ENCODE measurements at places on chromosomes 6 and 20.

- DNase-seq: no peak
Observed at GRCh38 chr20:2708073-2708415, 15.5 kb downstream of the EBF4 start.

DNA sequence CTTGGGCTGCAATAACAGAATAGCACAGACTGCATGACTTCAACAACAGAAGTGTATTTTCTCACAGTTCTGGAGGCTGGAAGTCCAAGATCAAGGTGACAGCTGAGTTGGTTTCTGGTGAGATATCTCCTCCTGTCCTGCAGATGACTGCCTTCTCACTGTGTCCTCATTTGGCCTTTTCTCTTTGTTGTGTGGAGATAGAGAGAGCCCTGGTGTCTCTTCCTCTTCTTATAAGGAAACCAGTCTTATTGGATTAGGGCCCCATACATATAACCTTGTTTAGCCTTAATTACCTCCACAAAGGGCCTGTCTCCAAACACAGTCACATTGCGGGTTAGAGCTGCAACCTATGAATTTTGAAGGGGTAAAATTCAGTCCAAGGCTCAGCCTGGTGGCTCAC lies 57.0 kb upstream of the BMP6 start:
- no peak for DNase-seq

- DNase-seq: no peak
Observed at GRCh38 chr6:168017629-168018028, 20.2 kb downstream of the KIF25 start.

- no peak for DNase-seq
Observed at GRCh38 chr20:16271450-16271849, 301.8 kb downstream of the KIF16B start.

DNA sequence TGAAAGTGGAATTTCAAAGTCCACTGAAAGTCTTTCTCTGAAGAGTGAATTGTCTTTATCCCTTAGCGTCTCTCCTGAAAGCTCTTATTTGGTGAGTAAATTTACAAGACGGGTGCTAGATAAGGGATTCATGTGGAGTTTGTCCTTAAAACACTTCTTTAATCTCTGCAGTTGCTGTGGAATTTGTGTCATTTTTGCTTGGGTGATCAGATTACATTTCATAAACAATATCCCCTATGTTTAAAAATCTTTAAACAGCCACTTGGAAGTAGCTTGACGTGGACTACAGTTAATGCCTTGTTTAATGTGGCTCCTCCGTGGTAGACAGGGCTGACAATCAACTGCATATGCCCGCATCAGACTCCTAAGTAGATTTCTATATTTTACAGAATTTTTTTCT lies 175.4 kb upstream of the ZNF217 start:
- DNase-seq: no peak

GRCh38 chr6:166588691-166589336 lies 2.3 kb upstream of the RAMACL start:
- DNase-seq: no peak

DNA sequence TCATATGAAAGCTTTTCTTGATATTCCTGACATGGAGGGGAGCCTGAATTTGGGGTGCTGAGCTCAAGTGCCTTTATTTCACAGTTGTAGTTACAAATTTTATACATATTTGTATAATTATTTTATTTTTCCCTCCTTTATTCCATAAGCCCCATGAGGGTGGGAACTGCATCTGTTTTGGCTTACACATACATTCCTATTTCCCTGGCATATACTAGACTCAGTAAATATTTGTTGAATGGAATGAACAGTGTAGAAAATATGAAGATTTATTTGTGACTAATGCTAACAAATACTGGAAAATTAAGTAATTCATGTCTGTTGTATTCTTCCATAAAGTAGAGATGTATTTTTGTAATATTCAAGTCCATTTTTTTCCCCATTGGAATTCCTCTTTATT lies 127.1 kb downstream of the MYO6 start:
- DNase-seq: no peak

- DNase-seq: no peak
Observed at GRCh38 chr20:57688295-57688694, 21.5 kb downstream of the PMEPA1 start.

GRCh38 chr6:45658958-45659357 lies 281.2 kb upstream of the SUPT3H start:
- no peak for DNase-seq

DNA sequence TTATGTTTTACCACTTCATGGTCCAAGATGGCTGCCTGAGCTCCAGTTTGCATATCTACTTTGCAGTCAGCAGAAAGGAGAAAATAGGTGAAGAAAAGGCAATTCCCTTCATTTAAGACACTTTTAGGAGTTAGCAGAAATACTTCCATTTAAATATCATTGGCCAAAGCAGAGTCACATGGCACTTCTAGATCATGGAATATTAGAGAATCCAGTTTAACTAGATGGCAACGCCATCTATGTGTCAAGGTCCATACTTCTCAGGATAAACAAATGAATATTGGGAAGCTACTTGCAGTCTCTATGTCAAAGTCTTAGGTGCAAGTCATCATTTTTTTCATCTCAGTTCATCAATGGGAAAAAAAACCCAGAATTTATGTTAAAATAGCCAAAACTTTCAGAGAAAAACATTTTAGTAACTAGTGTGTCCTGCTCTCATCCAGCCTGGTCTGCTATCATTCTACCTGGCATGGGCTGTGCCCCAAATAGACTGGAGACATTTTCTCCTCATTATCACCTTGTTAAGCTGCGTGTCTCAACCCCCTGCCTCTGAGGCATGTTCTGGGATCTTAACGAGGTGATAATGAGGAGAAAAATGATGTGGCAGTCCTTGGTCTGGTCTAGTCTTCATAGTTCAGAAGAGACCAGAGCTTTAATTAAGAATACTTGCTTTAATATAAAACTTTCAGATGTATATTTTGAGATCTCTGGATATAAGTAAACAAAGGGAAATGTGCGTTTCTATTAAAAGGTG lies 227.3 kb downstream of the TBX18 start:
- DNase-seq: no peak

GRCh38 chr6:132937466-132937906 lies 123.1 kb downstream of the RPS12 start:
- DNase-seq: no peak

- peak; percentile 41 for DNase-seq
Observed at GRCh38 chr6:29631860-29632731, 887 bp downstream of the GABBR1 start.

DNA sequence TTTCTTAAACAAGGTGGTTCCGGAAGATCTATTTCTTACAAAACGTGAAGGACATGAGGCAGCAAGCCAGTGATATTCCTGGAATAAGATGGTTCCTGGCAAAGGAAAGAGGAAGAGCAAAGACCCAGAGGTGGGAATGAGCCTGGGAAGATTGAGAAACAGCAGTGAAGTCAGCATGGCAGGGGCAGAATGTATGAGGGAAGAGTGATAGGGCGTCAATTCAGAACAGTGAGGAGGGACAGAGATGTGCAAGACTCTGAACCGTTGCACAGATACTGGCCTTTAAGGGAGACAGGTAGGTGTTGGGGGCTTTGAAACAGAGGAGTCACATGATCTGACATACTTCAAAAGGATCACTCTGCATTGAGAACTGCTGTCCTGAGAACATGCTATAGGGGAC lies 338.3 kb downstream of the CBLN4 start:
- DNase-seq: no peak

- DNase-seq: no peak
Observed at GRCh38 chr20:52497731-52498130, 306.2 kb upstream of the ZFP64 start.

GRCh38 chr6:9593554-9593953 lies 821.3 kb downstream of the TFAP2A start:
- no peak for DNase-seq

DNA sequence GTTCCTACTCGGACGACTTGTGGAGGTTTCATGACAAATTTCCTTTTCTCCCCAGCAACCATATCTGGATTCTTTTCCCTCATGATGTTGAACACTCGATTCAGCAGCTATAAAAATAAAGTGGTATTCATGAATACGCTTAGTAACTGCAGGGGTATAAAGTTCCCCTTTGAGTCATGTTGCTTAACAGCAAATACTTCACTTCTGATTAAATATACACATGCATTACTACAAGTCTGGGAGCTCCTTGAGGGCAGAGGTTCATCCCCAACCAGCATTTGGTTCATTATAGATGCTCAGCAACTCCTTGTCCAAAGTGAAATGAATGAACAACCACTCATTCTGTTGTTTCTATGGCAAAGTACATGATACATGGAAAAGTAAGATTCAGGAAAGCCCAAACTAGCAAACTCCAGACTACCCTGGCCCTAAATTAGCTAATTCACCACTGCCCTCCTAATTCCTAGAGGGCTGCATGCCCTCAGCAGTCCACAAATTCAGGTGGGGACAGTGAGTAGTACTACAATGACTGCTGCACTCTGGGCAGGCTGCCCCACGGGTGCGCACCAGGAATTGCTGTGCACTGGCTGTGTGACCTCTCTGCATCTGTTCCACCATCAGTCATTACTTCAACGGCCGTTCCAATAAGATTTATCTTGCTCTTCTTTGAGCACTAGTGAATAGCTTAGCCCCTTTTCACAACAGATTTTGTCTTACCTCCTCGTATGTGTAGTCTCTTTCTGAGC lies 15.2 kb downstream of the EIF2S2 start:
- no peak for DNase-seq

- peak; percentile 16 for DNase-seq
Observed at GRCh38 chr6:153096031-153096430, 35.1 kb downstream of the RGS17 start.

GRCh38 chr6:109527989-109528388 lies 45.0 kb upstream of the ZBTB24 start:
- no peak for DNase-seq

DNA sequence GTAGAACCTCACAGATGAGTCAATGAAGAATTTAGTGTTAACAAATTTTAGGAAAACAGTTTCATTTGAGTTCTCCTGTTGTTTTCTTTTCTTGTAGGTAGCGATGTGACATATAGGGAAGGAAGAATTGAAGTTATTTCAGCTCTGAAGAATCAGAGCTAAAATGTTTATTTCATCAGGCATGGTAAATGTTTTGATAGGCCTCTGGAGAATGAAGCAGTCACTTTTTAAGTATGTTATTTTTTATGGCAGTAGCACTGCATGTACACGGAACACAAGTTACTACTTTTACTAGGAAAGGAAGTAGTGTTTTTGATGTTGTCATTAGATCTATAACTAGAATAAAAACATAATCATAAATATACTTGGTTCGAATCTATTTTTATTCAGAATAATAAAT lies 1357.3 kb upstream of the CITED2 start:
- no peak for DNase-seq

GRCh38 chr6:82622461-82622860 lies 258.8 kb downstream of the TPBG start:
- no peak for DNase-seq

DNA sequence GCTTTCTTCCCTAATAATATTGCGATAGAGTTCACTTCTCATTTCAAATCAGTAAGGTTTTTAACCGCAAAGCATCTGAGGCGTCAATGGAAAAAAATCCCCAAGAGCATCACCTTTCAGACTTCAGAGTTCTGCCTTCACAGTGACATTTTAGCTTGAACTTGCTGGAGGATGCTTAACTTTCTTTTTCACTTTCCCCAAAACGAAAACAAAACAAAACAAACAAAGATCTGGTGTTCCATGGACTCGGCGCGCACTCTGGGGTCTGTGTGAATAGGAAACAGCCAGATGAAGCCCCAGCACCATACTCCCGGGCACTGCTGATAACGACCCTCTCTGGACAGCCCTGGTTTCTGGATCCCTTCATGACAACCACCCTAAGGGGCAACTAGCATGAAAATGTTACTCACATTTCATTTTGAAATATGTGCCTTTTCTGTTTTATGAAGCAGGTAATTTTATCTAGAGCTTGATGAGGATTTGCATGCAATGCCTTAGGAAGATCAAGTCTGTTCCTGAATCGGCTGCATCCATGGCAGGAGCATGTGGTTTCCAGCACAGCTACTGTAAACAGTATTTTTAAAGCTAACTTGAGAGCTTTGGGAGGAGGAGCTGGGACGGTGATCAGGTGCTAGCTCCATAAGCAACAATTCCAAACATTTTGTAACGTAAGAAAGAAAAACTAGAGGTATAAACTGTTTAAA lies 44.5 kb downstream of the RAMACL start:
- no peak for DNase-seq

- no peak for DNase-seq
Observed at GRCh38 chr6:56043076-56043475, 167.7 kb upstream of the BMP5 start.

- DNase-seq: no peak
Observed at GRCh38 chr6:10458287-10458686, 43.4 kb upstream of the TFAP2A start.

- DNase-seq: peak; percentile 11
Observed at GRCh38 chr20:34302312-34302722, 838 bp downstream of the AHCY start.

- no peak for DNase-seq
Observed at GRCh38 chr20:34143951-34144350, 31.9 kb upstream of the EIF2S2 start.

GRCh38 chr20:11242320-11242719 lies 568.5 kb upstream of the JAG1 start:
- DNase-seq: no peak

GRCh38 chr6:98782772-98783171 lies 51.6 kb upstream of the POU3F2 start:
- no peak for DNase-seq

DNA sequence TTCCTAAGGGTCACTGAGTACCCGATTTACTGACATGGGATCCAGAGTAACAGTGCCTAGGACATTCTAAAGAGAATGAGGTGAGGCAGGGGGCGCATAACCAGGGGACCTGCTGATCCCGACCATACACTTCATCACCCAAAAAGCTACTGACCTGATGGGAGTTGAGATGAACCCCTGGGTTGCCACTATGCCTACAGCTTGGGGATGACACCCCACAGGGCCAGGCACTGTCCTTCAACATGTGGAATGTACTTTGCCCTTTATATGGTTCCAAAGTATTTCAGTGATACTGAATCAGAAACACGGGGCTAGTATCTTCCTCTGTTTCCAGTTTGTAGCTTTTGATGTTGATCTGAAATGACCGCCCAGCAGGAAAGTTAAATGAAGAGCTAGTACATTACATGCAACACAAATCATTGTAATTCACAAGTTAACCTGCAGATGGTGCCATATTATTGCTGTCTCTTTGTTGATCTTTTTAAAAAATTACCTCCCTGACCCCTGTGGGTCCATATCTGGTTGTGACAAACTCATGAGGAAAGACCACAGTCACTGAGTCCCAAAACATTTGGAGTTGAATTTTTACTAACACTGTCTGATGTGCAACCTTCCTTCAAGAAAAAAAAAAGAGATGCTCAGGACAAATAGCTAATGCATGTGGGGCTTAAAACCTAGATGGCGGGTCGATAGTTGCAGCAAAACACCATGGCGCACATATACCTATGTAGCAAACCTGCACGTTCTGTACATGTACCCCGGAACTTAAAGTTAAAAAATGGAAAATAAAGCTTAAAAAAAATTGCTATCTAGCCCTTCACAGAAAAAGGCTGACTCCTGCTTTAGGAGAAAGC lies 42.7 kb upstream of the GCNT2 start:
- DNase-seq: peak; percentile 8

DNA sequence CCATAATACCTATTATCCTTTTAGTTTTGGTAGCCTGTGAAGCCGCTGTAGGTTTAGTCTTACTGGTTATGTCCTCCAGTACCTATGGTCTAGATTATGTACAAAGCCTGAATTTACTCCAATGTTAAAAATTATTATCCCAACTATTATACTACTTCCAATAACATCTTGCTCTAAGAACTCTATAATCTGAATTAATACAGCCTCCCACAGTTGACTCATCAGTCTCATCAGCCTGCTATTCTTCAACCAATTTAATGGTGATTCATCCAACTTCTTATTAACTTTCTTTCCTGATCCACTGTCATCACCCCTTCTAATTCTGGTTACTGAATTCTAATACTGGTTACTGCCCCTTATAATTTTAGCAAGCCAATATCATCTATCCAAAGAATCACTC lies 370.3 kb upstream of the OPRM1 start:
- no peak for DNase-seq
